CD8-positive, alpha-beta memory T cell (primary cell): ENCODE measurements at places on chromosomes 11 and 22. TPM values are rescaled to one million over a fixed set of nuclear protein-coding genes. Genes with fewer than 3 reads are reported as not detected.

GRCh38 chr22:31585161-31585859, 76.7 kb downstream of the PISD start:
- DNase-seq: no peak

DNA sequence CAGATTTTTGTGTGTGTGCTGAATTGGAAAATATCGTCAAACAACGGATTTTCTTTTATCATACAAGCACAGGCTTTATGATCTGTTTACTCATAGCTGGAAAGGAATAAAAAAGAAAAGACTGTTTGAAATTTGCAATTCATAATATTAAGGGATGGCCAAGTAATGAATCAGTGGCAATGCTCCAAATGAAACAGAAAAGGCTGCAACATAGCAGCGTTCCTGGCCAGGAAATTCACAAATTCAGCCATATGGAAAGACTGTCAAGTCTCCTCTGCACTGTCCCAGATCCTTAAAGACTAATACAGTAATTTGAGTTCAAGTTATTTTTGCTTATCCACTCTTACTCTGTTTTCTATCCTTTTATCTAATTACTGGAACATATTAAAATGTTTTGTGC, 98.2 kb downstream of the MSANTD4 start:
- DNase-seq: no peak

GRCh38 chr22:47580121-47580520, 817.7 kb downstream of the TBC1D22A start:
- no peak for DNase-seq

GRCh38 chr11:112051768-112052167, 22.0 kb downstream of the PIH1D2 start:
- no peak for DNase-seq

DNA sequence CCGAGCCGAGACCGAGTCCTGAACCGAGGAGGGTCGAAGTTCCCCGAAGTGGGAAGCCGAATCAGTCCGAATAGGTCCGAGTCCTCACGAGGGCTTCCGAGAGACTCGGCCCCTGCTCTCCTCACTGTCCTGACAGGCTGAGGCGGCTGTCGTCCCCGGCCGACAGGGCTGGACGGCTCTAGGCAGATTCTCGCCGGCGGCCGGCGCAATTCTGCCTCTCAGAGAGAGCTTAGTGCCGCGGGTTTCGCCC, 191 bp upstream of the DEAF1 start:
- DNase-seq: no peak

GRCh38 chr11:24082860-24083259, 414.0 kb upstream of the LUZP2 start:
- DNase-seq: no peak

GRCh38 chr11:134466156-134466555, 54.1 kb upstream of the B3GAT1 start:
- no peak for DNase-seq

DNA sequence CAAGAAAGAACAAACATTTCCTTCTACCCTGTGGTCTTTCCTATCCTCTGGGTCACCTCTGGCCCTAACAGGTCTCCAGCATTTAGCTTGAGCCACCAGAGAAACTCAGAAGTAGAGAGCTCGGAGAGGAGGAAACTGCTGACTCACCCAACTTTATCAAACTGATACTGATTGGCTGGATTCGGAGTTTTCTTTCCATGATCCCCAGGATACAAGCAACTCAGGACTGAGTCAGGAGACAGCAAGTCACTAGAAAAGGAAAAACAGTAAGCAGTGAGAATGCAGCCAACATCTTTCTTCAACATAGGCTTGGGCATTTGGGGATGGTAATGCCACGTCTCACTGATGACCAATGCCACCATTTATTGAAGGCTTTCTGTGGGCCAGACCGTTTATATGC, 32.7 kb downstream of the THOC5 start:
- DNase-seq: no peak

DNA sequence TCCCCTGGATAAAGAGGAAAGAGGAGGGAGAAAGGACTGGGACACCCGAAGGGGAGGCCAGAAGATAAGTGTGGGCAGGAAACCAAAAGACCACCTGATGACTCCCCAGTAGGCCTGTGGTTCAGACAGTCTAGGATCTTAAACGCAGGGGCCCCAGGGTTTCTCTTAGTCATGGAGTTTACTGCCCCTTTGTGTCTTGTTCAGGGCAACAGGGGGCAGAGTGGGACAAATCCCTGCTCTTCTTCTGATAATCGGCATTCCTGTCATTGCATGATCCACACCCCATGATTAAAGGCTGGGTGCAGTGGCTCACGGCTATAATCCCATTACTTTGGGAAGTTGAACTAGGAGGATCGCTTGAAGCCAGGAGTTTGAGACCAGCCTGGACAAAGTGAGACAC, 4.7 kb upstream of the TMPRSS13 start:
- DNase-seq: no peak

GRCh38 chr11:131894615-131895544, 524.5 kb downstream of the NTM start:
- no peak for DNase-seq

DNA sequence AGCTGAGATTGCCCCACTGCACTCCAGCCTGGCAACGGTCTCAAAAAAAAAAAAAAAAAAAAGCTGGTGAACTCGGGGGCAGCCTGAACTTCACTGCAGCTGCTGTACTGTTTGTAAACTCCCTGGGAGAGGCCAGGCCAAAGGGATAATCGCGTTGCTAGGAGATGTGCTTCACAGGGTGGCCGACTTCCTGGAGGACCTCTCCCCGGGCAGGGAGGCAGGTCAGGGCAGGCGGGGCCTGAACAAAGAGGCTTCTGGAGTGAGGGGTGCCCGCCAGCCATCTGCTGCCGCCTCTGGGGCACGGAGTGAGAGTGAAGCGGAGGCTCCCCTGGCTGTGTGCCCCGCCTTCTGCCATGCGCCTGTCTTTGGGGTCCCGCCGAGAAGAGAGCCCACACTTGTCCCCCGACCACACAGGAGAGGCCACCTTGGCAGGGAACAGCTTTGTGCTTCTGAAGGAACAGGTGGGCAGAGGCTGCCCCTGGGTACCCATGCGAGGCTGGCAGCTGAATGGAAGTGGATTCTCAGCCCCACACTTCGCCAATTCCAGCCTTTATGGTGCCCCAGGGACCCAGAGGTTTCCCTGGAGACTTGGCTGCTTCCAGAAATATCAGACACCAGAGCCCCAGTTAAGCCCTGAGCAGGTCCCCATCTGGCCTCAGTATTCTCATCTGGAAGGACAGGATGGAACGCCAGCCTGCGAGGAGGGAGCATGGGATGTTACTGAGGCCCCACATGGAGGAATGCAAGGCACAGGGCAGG, 29.6 kb downstream of the TMEM184B start:
- DNase-seq: no peak

- DNase-seq: no peak
Measured at GRCh38 chr11:43130616-43131015, 181.2 kb upstream of the API5 start.

DNA sequence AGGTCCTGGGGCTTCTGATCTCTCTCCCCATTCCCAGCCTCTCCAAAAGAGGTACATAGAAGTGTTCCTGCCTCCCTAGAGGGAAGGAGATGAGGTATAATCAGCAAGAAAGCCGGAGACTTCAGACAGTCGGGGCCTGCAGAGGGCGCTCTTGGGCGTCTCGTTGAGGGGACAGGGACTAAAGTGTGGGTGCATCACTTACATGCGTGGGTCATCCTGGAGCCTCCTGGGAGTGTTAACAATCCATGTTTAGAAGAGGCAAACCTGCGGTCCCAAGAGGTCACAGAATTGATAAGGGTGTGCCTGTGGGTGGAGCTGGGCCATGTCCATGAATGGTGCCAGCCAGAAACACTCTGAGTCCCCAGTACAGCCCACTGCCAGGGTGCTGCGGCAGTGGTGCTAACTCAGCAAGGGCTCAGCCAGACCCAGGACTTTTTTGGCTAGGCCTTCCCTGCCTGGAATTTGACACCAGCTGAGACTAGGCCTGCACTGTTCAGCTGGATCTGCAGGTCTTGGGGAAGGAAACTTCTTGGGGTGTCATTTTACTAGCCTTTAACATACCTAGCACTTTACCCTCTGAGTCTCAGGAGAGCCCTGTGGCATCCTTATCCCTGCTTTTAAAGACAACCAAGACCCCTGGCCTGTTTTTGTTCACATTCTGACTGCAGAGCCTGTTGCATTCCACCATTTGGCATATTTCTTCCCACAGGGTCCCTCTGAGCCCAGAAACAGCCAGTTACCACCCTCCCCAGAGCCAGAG, 5.5 kb downstream of the YDJC start:
- DNase-seq: peak; percentile 15

DNA sequence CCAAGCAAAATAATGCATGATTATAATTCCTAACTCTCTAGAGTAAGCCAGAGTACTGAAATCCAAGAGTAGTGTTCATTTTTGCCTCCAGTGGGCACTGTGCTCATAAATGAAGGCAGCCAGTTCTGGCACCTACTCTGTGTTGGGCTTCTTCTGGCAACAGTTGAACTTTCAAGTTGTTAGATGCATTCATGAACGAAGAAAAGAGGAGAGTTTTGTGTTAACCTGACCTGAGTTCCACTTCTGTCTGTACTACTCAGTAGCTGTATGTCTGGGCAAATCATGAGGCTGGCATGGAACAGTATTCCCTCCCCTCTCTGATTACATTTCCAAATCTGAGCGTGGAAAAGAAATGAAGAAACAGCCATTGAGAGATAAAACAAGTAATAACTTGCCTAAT, 20.3 kb upstream of the TENM4 start:
- DNase-seq: no peak

GRCh38 chr11:126123686-126124085, 61.0 kb upstream of the CDON start:
- no peak for DNase-seq

DNA sequence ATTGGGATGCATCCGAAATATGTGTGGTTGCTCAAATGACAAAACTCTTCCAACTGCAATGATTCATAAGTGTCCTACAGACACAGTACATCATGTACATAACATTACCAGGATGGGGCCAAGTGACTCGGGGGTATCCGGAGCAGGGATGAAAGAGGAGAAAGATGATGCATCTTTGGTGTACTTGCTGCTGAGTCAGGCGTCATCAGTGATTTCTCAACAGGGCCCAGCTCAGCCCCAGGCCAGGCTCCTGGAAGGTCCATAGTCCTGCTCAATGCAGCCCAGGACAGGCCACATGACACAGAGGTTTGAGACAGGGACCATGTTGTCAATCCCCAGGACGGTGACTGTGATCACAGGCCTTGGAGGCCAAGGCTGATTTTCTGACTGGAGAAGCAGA, 59.3 kb downstream of the GGTLC2 start:
- DNase-seq: no peak

DNA sequence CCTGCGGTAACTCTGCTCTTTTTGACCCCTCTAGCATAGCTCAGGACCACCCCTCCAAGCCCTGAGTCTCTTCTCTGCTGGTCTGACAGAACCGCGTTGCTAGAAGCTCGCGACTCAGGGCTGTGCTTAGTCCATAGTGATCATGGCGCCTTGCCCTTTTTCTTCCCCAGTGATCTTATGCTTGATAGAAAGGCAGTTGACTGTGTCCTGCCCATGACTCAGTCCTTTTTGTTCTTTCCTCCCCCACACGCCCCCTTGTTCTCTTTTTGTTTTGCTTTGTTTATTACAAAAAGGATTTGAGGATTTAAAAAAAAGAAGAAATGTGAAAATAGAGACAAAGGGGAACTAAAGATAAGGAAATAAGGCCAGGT, 17.5 kb downstream of the IL17RA start:
- no peak for DNase-seq

- no peak for DNase-seq
Measured at GRCh38 chr22:48331266-48331665, 1496.4 kb downstream of the BRD1 start.

GRCh38 chr11:32005786-32006416, 85.0 kb upstream of the RCN1 start:
- DNase-seq: no peak

DNA sequence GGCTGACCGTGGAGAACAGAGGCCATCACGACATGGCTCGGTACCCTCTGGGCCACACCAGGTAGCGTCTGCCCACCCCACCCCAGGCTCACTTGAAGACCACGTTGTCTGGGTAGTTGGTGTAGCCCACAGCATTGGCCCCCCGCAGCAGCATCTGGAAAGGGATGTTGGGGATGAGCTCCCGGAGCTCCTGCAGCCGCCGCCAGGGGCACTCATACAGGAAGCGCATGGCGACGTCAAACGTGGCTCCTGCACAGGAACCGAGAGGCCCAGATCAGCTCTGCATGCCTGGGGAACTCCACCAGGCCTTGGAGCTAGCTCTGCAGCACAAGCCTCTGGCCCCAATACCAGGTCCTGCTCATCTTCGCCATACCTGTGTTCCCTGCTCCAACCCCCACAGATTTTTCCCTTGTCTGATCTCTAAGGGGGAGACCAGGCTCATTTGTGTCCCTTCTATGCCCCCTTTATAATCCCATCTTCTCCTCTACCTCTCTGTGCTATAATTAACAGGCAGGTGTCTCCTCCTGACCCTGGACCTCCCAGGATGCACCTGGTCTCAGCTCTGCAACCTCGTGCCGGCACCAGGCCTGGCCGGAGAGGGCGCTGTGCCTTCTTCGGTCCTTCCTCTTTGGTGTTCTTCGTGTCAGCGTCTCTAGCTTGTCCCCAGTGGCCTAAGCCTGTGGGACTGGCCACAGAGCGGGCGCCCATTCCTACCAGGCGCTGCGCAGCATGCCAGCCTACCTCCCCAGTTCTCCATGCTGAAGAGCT, 5.0 kb upstream of the LRFN4 start:
- no peak for DNase-seq

GRCh38 chr11:12114193-12115033, 4.0 kb downstream of the MICAL2 start:
- DNase-seq: no peak

The OR2AG1 gene
- total RNA-seq: not detected

The HIC2 gene
- 6.8 TPM for total RNA-seq

The PRPF19 gene
- total RNA-seq: 204 TPM

The MIF gene
- total RNA-seq: 804 TPM

The ARHGAP20 gene
- total RNA-seq: 0.09 TPM

The OR8H1 gene
- total RNA-seq: not detected

The OR51B2 gene
- total RNA-seq: not detected

The OR6A2 gene
- total RNA-seq: not detected

The NXPE2 gene
- total RNA-seq: not detected

The SULT4A1 gene
- total RNA-seq: not detected

The CRYBB3 gene
- 0.26 TPM for total RNA-seq

The TPH1 gene
- 0.53 TPM for total RNA-seq
